ENCODE measurements at places on chromosomes 4 and X.

GRCh38 chrX:452598-452997 is 65.9 kb upstream of the PPP2R3B start:
- no peak overlapping the region for H3K27ac ChIP-seq
- peaks cover 3% of the 10 kb centered on the region for H3K4me1 ChIP-seq
- H3K27me3 ChIP-seq, result peaks cover 30% of the 10 kb centered on the region
- H3K4me3 ChIP-seq, result no peak overlapping the region
- no peak for DNase-seq

DNA sequence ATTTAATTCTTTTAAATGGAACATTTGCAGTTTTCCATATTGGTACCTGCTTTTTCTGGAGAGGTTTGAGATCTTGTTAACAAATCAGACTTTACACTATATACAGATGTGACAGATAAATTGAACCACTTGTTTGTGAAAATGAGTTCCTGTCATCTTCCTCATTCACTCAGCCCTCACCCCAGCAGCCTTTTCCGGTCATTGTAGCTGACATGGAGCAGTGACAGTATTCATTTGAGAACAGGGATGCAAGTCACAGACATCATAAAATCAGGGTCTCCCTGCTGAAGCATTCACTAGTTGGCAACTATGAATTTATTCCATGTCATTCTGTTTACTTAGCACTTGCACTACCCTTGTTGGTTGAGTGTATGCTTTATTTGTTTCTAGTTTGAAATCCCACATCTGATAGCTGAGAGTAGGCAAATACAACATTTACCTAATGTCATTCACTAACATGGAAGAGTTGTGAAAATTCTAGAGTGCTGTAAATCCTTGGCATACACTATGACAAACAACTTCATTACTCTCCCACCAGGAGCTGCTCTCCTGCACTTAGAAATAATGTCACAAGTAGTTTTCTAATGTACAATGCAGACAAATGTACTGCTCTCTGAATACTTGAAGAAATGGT is 78.9 kb downstream of the UGT8 start:
- no peak for DNase-seq
- H3K27ac ChIP-seq, result no peak overlapping the region
- H3K27me3 ChIP-seq, result no peaks in the 10 kb centered on the region
- no peak overlapping the region for H3K4me3 ChIP-seq
- H3K36me3 ChIP-seq, result no peaks in the 10 kb centered on the region
- no peaks in the 10 kb centered on the region for H3K4me1 ChIP-seq

DNA sequence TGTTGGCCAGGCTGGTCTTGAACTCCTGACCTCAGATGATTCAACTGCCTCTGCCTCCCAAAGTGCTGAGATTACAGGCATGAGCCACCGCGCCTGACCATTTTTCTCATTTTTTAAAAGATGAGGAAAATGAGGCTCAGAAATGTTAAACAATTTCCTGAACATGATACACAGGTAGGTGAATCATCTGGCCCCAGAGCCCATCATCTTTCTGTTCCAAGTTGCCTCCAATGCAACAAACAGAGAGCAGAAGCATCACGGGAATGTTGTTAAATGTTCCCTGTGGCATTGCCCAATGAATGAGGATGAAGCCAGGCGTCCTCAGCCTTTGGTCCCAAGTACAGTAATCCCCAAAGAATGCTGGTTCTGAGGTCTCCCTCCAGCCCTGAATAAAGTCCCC is 31.3 kb upstream of the ANXA5 start:
- H3K4me3 ChIP-seq, result no peak overlapping the region
- peaks cover 8% of the 10 kb centered on the region for H3K4me1 ChIP-seq
- H3K27me3 ChIP-seq, result peaks cover 4% of the 10 kb centered on the region
- no peaks in the 10 kb centered on the region for H3K36me3 ChIP-seq
- DNase-seq, result no peak

GRCh38 chrX:44906041-44906440 is 33.1 kb downstream of the KDM6A start:
- no peak for DNase-seq
- peaks cover 71% of the 10 kb centered on the region for H3K36me3 ChIP-seq
- peaks cover 2% of the 10 kb centered on the region for H3K27me3 ChIP-seq
- H3K4me3 ChIP-seq, result no peak overlapping the region
- peaks cover 12% of the 10 kb centered on the region for H3K4me1 ChIP-seq

DNA sequence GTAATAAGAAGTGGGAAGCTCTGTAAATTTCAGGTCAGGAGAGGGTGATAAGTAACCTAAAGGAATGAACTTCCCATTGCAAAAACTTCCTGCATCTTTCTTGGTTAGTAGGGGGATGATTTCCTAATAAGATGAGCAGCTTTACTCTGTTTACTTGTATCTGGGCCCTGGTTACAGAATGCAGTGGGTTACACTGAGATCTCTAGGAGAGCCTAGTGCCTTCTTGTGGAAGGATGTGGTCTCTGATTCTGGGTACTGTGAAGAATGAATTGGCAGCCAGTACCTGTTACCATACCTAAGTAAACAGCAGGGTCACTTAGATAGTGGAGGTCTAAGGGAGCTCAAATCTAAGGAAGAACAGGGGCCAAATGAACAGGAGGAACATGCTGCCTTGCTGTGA is 320.6 kb downstream of the ARHGAP10 start:
- H3K36me3 ChIP-seq, result peaks cover 31% of the 10 kb centered on the region
- H3K4me1 ChIP-seq, result peaks cover 69% of the 10 kb centered on the region

GRCh38 chr4:80206521-80207171 is 9.3 kb downstream of the PRDM8 start:
- H3K27ac ChIP-seq, result no peak overlapping the region
- DNase-seq, result no peak
- H3K36me3 ChIP-seq, result no peaks in the 10 kb centered on the region
- H3K4me1 ChIP-seq, result peaks cover 15% of the 10 kb centered on the region

DNA sequence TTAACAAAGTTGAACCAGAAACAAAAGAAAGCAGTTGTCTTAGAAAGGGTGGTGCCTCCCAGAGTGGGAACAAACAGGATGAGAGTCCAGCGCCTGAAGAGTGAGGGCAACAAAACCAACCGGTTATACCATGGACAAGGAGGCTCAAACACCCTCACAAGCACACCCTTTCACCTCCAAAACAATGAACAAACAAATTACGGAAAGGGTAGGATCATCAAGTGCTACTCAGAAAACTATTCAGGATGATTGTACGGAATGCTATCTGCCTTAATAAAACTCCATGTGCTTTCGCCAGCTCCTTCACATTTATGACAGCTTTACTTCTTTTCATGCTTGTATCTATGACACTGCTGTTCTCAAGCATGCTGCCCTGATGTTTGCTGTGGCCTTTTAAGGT is 26.8 kb downstream of the SLC39A8 start:
- DNase-seq, result no peak
- H3K27ac ChIP-seq, result no peak overlapping the region
- no peaks in the 10 kb centered on the region for H3K27me3 ChIP-seq
- peaks cover 21% of the 10 kb centered on the region for H3K4me1 ChIP-seq
- no peak overlapping the region for H3K4me3 ChIP-seq

GRCh38 chr4:176259330-176260090 is 9.5 kb downstream of the ASB5 start:
- no peaks in the 10 kb centered on the region for H3K36me3 ChIP-seq
- H3K4me1 ChIP-seq, result no peaks in the 10 kb centered on the region
- no peak for DNase-seq
- peaks cover 2% of the 10 kb centered on the region for H3K27me3 ChIP-seq
- H3K4me3 ChIP-seq, result no peak overlapping the region

- no peak for DNase-seq
- no peaks in the 10 kb centered on the region for H3K27me3 ChIP-seq
- H3K36me3 ChIP-seq, result no peaks in the 10 kb centered on the region
- peak overlapping the region; percentile 1 for H3K27ac ChIP-seq
- no peak overlapping the region for H3K4me3 ChIP-seq
- no peaks in the 10 kb centered on the region for H3K4me1 ChIP-seq
Observed at GRCh38 chr4:165680821-165681220, 192.2 kb upstream of the TLL1 start.

Data from nephron progenitor cell (in vitro differentiated cells).